ENCODE measurements at places on chromosomes 2 and 18. TPM values are rescaled to one million over a fixed set of nuclear protein-coding genes. Genes with fewer than 3 reads are reported as not detected.

- DNase-seq: no peak
- H3K36me3 ChIP-seq: peaks cover 8% of the 10 kb centered on the region
- peaks cover 19% of the 10 kb centered on the region for H3K4me1 ChIP-seq
- peak overlapping the region; percentile 59 for H3K4me3 ChIP-seq
Observed at GRCh38 chr2:174326161-174327020, 8.4 kb upstream of the SP9 start.

DNA sequence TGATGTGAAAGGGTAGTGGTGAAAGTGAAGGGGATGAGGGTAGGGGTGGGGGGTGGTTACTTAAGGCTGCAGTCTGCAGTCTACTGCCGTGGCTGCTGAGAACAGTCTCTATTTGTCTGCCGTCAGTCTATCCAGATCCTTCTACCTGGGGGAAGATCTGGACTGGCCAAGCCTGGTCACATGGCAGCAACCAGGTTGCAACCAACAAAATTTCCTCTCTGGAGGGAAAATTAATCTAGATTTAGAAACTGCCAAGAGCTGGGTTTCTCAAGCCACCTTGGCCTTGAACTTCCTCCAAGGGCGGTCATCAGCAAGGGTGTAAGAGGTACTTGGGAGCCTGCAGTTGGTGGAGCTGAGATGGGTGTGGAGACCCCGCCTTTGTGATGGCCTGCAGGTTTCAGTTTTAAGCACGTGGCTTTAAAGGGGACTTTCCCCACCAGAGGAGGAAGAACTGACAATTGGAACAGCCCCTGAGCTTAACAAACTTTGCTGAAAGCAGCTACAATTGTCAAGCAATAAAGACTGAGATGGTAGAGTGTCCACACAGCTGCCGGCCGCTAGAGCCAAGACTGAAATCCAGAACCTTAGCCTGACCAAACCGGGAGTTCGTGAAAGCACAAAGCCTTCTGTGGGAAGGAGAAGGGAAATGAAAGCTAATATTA, 31.4 kb upstream of the KCMF1 start:
- no peaks in the 10 kb centered on the region for H3K27me3 ChIP-seq
- H3K27ac ChIP-seq: peak overlapping the region; percentile 98
- H3K4me3 ChIP-seq: peak overlapping the region; percentile 72

DNA sequence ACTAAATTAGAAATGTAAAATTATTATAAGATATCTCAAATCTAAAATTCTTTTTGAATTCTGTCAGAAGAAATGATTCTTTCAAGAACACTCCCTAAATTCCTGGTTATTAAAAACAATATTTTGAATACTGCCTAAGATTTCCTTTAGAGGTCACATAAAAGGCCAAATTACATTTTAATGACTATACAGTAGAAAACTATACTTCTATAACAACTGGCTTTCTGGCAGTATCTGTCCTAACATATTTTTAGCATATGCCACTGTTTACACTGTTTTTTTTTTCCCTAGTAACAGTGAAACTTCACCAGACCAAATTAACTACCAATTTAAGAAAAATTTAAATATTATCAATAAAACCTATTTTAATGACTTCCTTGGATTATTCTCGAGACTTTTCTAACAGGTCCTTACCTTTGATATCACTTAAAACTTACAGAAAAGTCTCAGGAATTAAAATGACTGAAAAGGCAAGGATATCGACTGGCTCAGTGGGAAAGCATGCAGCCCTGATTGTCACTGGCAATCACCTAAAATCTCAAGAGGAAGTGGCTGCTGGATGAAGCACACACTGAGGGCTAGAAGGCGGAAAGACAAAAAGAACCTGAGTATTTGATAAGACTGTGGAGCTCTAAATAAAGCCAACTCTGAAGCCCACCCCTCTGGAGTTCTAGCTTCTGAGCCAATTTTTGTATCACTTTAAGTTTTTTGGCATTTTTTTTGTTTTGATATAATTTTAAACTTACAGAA, 59.6 kb downstream of the SPIRE1 start:
- peaks cover 39% of the 10 kb centered on the region for H3K4me1 ChIP-seq
- no peak overlapping the region for H3K4me3 ChIP-seq
- no peak for DNase-seq
- no peaks in the 10 kb centered on the region for H3K36me3 ChIP-seq
- no peak overlapping the region for H3K27ac ChIP-seq

- H3K4me1 ChIP-seq: peaks cover 12% of the 10 kb centered on the region
- H3K27ac ChIP-seq: no peak overlapping the region
- DNase-seq: no peak
- no peaks in the 10 kb centered on the region for H3K36me3 ChIP-seq
- H3K27me3 ChIP-seq: peaks cover 8% of the 10 kb centered on the region
Observed at GRCh38 chr2:8598295-8599165, 83.3 kb upstream of the ID2 start.

Gene CAVIN2
- not detected for total RNA-seq

- H3K27me3 ChIP-seq: no peaks in the 10 kb centered on the region
- no peak overlapping the region for H3K4me3 ChIP-seq
- peaks cover 13% of the 10 kb centered on the region for H3K4me1 ChIP-seq
- H3K27ac ChIP-seq: no peak overlapping the region
- peaks cover 81% of the 10 kb centered on the region for H3K36me3 ChIP-seq
- no peak for DNase-seq
Observed at GRCh38 chr18:13067124-13067523, 76.0 kb downstream of the CEP192 start.
